Posterior vena cava (tissue), 2 donors: ENCODE measurements at places on chromosomes 2 and 18. TPM values are rescaled to one million over a fixed set of nuclear protein-coding genes. Genes with fewer than 3 reads are reported as not detected.
A peak's percentile ranks its signal among the peaks of the same experiment; 100 is the strongest.

DNA sequence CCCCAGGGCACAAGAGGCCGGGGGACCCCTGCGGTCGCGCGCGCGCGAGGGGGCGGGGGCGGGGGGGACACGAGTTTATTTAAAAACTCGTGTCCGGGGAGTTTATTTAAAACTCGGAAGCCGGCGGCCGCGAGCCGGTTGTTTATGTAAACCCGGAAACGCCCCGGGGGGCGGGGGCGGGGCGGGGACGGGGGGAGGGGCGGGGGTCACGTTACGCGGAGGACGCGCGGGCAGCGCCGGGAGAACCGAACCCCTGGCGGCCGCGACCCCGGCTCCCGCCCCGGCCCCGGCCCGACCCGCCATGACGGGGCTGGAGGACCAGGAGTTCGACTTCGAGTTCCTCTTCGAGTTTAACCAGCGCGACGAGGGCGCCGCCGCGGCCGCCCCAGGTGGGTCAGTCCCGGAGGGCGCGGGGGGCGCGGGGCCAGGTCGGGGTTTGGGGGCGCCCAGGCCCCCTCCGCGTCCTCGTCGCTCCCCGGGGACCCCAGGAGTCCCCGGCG is 4.4 kb downstream of the NFATC1 start:
- DNase-seq, result peak; percentile 92

DNA sequence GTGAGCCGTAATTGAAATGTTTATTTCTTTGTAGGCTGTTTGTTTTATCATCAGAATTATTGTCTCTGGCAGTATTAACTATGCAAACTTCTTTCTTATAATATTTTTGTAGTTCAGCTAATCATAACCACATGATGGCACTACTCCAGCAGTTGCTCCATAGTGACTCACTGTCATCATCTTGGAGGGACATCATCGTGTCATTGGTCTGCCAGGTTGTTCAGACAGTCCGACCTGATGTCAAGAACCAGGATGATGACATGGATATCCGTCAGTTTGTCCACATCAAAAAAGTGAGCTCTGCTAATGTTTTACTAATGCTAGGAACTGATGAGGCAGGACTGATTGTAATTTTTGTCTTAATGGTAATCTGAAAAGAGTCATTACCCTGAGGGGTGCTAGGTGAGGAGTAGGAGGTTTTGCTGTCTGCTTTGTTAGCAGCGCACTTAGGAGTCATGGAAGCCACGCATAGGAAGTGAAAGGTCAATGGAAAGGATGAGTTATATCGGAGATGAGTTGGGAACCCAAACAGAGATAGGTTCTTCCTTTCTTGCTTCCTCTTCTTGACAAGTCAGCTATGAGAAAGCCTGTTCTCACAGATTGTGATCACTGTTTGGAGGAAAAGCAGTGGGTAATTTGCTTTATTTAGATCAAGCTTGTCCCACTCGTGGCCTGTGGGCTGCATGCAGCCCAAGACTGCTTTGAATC is 49.2 kb downstream of the PIKFYVE start:
- no peak for DNase-seq

The CYRIA gene
- 22.3 TPM for total RNA-seq

DNA sequence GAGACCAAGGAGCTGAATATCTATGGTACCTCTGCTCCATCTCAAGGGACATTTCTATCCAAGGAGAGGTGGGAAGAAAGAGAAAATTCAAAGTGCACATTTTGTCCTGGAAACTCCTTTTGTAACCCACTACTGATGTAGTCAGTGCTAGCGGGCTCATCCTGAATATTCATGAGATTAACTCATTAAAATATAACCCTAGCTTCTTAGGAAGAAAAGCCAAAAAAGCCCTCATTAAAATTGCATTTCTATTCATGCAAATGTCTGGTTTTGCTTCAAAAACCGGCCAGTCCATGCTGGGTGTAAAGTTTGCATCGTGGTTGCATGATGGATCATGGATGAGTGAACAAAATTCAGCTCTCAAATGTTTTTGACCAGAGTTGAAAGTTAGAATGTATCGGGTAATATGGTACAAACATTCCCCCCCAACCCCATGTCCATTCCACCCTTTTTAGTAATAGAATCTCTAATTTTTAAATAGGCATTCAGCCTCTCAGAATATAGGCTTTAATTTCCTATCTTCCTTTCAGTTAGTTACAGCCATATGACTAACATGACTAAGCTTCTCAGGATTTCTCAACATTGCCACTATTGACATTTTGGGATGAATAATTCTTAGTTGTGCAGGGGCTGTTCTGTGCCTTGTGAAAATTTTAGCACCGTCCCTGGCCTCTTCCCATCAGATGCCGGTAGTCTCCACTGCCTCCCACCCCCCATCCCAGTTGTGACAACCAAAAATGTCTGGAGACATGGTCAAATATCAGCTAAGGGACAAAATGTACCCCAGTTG is 104.2 kb upstream of the RND3 start:
- no peak for DNase-seq
